CD14-positive monocyte (primary cell): ENCODE measurements at places on chromosomes 13 and 19. TPM values are rescaled to one million over a fixed set of nuclear protein-coding genes. Genes with fewer than 3 reads are reported as not detected.

DNA sequence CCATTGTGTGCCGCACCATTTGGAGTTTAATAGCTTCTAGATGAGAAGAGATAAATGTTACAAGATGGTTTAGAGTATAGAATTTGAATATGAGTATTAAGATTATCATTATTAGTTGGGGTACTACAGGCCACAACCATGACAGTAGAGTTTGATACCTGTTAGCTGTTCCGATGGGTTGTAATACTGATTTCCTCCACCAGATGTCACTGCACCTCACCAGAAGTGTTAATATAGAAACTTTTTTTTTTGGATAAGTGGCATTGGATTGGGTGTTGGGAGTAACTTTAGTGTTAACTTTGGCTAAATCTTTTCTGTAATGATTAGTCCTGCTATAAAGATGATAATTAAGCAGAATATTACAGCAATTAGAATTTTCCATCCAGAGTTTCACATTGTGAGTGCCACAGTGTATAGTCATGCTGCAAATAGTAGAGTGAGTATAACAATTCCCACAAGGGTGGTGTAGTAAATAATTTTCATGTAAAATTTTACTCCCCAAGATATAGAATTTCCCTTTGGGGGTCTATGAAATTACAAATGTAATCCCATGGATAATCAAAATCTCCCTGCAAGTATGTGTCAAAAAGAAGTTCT, 56.3 kb downstream of the PSG3 start:
- DNase-seq: peak; percentile 1

GRCh38 chr13:91212231-91212630, 135.3 kb upstream of the MIR17HG start:
- DNase-seq: no peak

DNA sequence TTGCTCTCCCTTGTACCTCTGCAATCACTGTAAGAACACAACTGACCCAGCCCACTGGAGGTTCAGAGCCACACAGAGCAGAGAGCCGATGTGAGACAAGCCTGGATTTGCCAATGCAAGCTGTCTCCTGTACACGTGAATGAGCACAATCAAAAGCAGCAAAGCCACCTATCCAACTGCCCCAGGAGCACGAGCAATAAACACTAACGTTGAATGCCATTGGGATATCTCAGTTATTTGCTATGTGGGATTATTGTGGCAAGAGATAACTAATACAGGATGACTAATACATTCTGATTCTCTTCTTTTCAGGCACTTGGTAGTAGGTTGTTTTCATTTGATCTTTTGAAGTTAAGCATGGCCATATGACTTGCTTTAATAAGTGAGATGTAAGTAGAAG, 85.2 kb upstream of the FAM216B start:
- DNase-seq: no peak

GRCh38 chr13:60482012-60482411, 85.0 kb downstream of the TDRD3 start:
- DNase-seq: no peak

DNA sequence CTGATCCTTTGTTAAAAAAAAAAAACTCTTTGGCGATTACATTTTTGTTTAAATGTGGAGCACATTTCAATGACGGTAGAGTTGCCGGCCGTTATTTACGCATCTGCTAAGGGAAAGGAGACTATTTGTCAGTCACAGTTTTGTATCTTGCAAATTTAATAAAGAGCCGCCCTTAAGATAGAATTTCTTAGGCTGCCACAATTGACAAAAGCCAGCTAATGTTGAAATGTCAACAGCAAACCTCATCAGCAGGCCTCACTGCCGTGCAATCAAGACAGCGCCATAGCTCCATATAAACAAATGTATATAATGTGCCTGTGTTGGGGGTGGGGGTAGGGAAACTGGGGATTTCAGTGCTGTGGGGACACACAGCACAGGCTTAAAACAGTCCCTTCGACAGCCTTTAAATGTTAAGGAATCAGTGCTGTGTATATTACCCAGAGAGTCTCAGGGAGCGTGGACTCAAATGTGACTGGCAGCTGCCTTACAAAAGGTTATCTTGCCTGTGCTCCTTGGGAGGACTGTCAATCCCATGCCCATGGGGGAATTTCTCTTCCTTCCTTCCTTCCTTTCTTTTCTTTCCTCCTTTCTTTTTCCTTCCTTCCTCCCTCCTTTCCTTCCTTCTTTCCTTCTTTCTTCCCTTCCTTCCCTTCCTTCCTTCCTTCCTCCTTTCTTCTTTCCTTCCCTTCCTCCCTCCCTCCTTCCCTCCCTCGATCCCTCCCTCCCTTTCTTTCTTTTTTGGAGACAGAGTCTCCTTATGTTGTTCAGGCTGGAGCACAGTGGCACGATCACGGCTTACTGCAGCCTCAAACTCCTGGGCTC, 108.0 kb downstream of the URI1 start:
- no peak for DNase-seq

DNA sequence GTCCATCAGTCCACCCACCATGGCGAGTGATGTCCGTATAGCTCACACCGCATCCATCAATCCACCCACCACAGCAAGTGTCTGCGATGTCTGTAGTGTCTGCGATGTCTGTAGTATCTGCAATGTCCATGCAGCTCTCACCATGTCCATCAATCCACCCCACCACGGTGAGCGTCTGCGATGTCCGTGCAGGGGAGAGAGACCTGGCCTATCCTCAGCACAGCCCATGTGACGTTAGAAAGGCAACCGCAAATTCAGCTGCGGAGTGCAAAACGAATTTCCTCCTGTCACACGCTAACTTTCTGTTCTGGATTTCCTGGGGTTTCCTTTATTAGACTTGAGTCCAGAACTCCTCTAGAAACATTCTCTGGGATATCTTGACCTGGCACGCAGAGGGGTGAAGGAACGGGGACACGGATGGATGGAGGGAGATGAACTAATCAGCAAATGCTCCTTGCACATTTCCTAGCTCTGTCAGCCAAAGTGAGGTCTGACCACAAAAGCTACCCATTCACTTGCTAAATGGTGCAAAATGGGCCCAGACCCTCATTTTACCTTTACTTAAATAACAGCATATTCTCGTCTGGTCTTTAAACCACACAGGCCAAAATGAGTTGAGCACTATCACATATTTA, 18.3 kb downstream of the RASA3 start:
- no peak for DNase-seq

DNA sequence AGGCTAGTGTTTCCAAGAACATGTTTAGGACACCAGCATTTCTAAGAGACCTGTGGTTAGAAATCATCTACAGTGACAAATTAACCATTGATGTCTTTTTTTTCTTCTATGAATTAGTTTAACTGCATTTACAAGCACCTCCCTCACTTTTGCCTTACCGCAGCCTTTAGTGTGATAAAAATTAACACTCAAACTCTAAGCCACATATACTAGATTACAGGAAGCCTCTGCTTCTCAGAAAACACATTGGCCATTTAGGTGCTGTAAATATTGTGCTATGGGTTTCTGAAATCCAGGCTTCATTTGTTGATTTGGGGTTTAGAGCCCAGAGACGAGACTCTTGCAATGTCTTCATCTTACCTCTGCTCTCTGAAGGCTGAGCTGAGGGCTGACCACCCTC, 34.6 kb upstream of the OLFM4 start:
- DNase-seq: no peak

DNA sequence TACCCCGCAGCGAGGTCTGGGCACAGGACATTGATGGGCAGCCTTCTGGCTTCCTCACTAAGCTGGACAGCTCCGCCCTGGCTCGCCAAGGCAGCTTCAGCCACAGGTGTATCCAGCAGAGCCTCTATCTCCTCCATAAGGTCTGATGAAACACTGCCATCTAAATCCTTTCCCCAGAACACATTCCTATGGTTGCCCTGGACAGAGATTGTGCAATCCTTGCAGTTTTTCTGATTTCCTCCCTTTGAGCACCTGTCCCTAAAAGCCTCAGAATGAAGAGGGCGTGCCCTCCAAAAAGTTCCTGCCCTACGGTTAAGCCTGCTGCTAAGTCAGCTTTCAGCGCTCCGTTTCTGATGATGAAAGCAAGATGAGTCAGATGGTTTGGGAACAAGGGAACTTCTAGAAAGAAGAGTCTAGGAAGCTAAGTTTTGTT, 21.0 kb downstream of the CLEC4M start:
- DNase-seq: peak; percentile 89

DNA sequence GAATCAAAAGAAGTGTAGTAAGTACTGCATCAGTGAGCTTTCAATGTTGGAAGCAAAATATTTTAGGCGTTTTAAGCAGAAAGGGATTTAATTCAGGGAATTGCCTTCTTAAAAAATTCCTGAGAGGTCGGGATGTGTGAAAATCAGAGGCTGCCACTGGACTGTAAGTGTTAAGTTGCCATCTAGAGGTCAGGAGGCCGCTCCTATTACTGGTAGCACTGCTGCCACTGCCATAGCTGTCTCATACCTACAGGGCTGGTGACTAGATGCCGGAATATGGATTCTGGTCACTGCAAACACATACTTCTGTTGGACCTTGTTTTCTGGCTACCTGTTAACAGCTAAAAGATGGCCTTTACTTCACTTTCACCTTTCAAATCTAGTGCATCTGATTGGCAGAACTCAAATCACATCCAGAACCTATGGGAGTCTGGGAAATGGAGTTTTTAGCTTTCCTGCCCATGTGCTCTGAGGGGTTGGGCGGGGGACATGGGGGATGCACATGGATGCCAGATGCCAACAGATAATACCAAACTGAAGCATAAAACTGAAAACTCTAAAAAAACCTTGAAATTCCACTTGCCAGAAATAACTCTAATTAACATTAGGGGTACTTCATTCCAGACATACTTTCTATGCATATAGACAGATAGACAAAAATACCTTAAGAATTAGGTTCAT, 29.8 kb downstream of the DGKH start:
- no peak for DNase-seq

DNA sequence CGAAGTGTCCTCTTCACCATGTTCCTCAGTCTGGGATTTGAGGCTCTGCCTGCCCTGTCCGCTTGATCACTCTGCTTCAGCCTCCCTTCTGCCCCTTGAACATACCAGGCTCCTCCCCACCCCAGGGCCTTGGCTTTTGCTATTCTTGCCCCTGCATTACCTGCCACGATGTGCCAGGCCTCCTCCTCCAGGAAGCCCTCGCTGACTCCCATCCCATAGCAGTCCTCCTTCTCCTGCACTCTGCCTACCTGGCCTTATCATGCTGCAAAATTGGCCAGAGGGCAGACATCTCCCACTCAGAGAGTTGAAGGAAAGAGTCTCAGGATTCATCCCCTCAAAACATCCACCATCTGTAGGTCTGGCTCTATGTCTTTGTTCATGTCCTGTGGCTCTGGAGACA, 2.2 kb downstream of the YJEFN3 start:
- no peak for DNase-seq

Gene SYT3
- polyA plus RNA-seq: 0.05 TPM in 1 of 2 replicates, not detected in the other

Gene TIMM44
- polyA plus RNA-seq: 10.4 TPM

Gene ZNF681
- polyA plus RNA-seq: 0.03 and 0.19 TPM in 2 replicates

Gene AKAP11
- polyA plus RNA-seq: 1.2 TPM

Gene IQCN
- not detected for polyA plus RNA-seq

Gene CPB2
- polyA plus RNA-seq: 0.15 TPM

Gene MADCAM1
- polyA plus RNA-seq: not detected

Gene MLNR
- not detected for polyA plus RNA-seq
